ENCODE measurements at places on chromosomes 7 and 10.

DNA sequence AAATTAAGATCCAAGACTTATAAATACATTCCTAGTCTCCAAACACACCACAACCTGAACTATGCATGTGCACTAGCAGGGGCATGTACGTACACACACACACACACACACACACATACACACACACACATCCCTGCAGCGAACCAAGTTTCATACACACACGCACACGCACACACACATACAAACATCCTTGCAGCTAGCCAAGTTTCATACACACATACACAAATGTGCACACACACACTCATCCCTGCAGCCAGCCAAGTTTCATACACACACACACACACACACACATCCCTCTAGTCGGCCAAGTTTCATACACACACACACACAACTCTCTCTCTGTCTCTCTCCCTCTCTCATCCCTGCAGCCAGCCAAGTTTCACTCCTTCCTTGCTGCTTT, 82.7 kb upstream of the WIPF3 start:
- DNase-seq = no peak

GRCh38 chr7:128863433-128863989, 855 bp downstream of the ATP6V1F start:
- peak; percentile 63 for DNase-seq

GRCh38 chr10:44830022-44830421, 81.1 kb upstream of the TMEM72 start:
- no peak for DNase-seq

GRCh38 chr10:21069929-21070700, 173.0 kb upstream of the NEBL start:
- no peak for DNase-seq

GRCh38 chr7:94452239-94452638, 57.4 kb upstream of the CASD1 start:
- no peak for DNase-seq

DNA sequence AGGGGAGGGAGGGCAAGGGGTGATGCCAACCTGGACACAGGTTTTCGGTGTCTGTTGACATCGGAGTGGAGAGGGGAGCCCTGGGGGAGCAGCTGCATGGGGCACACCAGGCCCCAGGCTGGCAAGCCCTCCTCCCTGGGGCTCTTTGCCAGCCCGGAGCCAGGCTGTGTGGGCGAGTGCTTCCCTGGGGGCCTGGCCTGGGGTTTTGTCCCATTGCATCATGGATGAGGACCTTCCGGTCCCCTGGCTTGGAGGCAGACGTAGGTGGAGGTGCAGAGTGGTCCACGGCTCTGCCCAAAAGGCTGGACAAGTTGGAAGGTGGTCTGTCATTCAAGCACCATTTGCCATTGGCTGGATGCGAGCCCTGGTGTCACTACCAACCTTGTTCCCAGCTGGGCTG, 34.8 kb downstream of the ZMIZ1 start:
- no peak for DNase-seq

DNA sequence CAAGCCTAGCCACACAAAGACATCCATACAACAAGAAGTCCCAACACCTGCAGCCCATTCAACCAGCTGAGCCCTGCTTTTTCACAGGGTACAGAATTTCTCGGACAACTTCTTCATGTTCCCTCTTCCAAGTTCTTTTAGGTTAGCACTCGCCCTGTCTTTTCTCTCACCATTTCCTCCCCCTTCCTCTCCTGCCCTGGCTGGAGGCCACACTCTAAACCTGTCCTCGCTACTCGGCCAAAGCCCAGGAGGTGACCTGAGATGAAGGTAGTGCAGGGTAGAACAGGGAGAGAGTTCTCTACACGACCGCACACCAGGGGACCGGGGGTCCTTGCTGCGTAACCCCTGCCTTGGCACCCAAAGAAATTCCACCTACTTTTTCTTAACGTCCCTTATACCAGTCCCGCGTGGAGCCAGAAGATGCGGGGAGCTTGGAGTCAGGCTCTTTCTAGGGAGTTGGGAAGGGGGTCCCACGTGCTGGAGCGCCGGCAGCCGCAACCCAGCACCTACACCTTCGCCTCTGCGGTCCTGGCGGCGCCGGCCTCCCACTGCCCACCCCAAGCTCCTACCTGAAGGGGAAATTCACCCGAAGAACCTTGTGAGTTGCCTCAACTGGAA, 16.0 kb upstream of the DLX6 start:
- DNase-seq = no peak

DNA sequence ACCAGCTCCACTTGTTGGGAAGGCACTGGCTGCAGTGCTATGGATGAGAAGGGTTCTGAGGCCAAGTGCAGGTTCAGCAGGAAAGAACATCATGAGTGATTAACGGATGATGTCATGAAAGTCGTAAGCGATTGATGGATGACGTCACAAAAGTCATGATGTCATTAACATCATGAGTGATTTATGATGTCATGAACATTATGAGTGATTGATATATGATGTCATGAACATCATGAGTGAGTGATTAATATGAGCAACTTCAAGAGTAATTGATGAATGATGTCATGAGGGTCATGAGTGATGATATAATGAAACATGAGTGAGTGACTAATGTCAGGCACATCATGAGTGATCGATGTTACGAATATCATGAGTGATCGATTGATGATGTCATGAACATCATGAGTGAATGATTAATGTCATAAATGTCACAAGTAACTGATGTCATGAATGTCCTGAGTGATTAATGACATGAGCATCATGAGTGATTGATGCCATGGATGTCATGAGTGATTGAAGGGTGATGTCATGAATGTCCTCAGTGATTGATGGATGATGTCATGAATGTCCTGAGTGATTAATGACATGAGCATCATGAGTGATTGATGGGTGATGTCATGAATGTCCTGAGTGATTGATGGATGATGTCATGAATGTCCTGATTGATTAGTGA, 185.6 kb downstream of the PAXIP1 start:
- DNase-seq = no peak

GRCh38 chr10:113540845-113541548, 11.9 kb upstream of the HABP2 start:
- DNase-seq = no peak

DNA sequence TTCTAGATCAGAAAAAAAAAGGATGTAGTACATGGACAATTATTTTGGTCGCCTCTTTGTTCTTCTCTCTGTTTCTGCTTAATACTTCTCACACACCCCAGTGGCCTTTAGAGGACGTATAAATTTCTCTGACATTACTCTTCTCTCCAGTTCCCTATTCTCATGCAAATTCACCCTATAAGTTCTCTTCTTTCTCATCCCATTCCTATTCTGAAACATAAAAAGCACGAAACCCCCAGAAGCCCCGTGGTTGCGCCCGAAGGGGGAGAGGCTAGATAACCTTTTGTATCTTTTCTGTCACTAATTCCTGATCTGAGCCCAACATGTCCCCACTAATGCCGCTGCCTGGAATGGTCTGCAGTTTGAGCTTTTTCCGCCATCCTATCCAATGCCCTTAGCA, 136.9 kb downstream of the SKIDA1 start:
- no peak for DNase-seq

DNA sequence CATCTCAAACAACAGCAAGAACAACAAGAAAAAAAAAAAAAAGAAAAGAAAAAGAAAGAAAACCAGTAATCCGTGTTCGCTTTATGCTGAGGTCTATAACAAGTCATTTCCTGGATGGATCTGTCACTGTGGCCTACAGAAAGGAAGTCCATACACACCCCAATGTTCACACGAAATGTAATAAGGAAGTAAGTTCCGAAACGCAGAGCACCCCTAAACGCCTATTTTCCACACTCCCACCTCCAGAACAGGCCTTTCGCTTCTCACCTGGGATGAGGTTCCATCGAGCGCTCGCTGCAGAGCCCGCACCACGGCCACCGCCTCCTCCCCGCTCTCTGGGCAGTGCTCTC, 735 bp downstream of the ZNF394 start:
- DNase-seq = no peak

DNA sequence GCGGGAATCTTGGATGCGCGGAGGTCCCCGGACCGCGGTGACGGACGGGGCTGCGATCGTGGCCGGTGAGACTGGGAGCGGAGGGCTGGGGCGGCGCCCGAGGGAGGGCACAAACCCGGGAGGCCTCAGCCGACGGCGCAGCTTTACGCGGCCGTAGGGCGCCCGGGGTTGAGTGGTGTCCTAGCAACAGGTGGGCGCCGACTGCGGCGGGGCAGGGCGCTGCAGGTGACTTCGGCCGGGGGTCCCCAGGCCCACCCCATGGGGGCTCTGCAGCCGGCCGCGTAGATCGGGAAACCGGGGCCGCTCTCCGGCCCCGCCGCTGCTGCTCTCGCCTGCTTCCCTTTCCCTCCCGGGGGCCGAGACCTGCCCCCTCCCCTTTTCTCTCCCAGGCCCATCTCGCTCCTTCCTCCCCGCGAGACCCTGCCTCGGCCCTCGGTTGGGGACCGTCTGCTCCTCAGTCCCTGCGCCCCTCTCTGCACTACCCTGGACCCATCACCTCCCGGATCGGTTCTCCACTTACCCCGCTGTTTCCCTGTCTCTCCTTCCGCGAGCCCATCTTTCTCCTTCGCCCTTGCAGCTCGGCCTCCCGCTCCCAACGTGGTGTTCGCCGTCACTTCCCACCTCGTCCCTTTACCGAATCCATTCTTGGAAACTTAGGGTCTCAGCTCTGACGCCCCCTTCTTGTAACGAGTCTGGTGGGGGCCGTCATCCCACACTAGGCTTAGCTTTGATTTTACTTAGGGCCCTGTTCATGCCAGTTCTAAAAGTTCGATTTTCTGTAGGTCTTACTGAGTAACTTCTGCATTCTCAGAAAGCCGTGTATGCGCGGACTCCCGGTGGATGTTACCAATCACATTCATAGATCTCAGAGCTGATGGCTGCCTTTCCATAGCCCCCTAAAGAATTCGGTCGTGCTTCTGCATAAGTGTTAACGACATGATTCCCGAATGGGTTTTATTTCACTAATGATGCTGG, 18.5 kb upstream of the ACBD5 start:
- DNase-seq = peak; percentile 55

- peak; percentile 79 for DNase-seq
These were observed 55.5 kb downstream of the SYPL1 start for GRCh38 chr7:106056513-106057203.

DNA sequence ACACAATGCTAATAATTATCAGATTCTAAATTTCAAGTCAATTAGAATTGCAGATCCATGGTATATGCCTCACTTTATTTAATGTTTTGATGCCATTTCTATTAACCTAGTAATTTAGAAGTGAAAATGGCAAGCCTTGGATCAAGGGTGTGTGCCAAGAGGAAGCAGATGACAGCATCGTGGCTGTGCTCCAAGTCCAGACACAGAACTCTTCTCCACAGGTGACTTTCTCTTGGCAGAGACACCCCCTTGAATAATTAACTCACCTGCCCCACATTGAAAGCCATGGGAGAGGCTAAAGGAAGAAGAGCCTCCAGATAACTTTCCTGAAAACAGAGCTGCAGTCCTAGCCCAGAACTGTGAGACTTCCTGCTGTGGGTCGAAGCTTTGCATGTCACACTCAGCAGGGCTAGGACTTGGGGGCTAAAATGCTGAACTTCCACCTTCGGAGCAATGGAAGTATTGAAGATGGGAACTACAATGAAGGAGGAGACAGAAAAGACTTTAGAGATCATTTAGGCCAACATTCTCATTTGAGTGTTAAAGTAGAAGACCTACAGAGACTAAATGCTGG, 996 bp upstream of the C10orf90 start:
- no peak for DNase-seq

DNA sequence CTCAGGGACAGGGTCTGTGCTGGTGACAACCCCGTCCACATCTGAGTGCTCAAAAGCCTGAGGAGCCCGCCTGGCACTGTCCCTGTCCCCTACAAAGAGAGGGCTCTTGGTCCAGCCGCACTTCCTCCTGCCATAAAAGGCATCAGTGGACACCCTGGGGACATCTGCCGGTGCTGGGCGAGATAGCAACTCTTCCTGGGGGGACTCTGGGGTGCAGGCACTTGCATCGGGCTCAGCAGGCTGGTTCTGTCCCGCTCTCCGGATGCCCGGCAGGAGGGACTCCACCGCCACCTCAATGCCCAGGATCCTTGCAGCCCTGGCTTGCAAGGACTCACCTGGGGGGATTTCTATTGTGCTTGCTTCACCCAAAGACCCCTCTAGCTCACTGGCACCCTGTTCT, 32.8 kb downstream of the JCAD start:
- DNase-seq = no peak

DNA sequence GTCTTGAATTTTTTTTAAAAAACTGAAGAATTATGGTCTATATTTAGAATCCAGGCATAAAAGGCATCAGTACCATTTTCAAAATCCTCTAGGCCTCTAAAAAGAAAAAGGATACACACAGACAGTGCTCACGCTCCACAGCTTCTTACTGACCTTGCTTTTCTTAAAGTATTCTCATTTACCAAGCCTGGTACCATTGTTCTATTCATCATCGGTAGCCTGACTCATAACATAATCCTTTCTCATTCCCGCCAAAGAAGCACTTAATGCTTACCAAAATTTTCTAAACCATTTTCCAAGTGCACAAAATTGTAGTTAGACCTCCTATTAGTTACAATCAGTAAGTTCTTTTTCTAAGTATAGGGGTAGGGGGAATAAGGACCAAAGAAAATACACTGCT, 54.6 kb downstream of the ATE1 start:
- DNase-seq = no peak

GRCh38 chr7:104123786-104124185, 84.0 kb downstream of the ORC5 start:
- DNase-seq = no peak

- no peak for DNase-seq
These were observed 18.1 kb downstream of the SHH start for GRCh38 chr7:155794196-155794595.

GRCh38 chr7:155795951-155796350, 16.3 kb downstream of the SHH start:
- no peak for DNase-seq

GRCh38 chr10:49177391-49178355, 10.5 kb downstream of the TMEM273 start:
- DNase-seq = peak; percentile 65

GRCh38 chr7:41974870-41975557, 262.0 kb downstream of the GLI3 start:
- no peak for DNase-seq

DNA sequence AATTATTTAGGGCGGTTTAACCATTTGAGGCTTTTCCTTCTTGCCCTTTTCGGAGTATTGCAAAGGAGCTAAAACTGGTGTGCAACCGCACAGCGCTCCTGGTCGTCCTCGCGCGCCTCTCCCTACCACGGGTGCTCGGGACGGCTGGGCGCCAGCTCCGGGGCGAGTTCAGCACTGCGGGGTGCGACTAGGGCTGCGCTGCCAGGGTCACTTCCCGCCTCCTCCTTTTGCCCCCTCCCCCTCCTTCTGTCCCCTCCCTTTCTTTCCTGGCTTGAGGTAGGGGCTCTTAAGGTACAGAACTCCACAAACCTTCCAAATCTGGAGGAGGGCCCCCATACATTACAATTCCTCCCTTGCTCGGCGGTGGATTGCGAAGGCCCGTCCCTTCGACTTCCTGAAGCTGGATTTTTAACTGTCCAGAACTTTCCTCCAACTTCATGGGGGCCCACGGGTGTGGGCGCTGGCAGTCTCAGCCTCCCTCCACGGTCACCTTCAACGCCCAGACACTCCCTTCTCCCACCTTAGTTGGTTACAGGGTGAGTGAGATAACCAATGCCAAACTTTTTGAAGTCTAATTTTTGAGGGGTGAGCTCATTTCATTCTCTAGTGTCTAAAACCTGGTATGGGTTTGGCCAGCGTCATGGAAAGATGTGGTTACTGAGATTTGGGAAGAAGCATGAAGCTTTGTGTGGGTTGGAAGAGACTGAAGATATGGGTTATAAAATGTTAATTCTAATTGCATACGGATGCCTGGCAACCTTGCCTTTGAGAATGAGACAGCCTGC, 3.1 kb downstream of the FZD1 start:
- DNase-seq = no peak

All from activated T-cell treated with anti-CD3 and anti-CD28 coated beads, Interleukin-2, amount 50 U/mL, for 24 hours (primary cell).